ENCODE measurements at places on chromosomes 5 and 9.
A peak's percentile ranks its signal among the peaks of the same experiment; 100 is the strongest.

DNA sequence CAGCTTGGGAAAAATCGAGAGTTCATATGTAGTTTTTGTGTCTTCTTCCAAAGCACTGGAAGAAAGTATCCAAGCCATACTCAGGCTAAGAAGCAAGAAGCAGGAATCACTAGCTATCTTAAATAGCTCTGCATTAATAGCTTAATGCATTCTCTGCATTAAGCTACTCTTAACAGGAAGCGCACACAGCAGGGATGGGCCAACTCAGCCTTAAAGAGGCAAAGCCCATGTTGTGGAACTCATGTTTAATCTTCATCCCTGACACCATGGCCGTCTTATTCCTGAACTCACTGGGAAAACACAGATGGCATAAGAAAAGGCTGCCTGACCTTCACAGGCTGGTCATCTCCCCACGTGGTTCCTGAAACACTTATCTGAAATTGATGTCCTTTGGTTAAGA is 18.7 kb upstream of the ICE1 start:
- no peak for DNase-seq

- DNase-seq, result peak; percentile 92
Measured at GRCh38 chr9:98315551-98316060, 60.2 kb upstream of the TBC1D2 start.

DNA sequence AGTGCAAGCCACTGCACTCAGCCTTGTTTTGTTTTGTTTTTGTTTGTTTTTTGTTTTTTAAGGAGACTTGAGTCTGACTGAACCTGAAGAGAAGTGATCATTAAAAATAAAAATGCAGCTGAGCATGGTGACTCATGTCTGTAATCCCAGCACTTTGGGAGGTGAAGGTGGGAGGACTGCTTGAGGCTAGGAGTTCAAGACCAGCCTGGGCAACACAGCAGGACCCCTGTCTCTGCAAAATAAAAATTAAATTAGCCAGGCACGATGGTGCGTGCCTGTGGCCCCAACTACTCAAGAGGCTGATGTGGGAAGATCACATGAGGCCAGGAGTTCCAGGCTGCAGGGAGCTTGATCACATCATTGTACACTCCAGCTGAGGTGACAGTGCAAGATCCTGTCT is 6.2 kb downstream of the SLC1A1 start:
- no peak for DNase-seq

- DNase-seq, result no peak
Measured at GRCh38 chr5:153953411-153953810, 85.3 kb downstream of the FAM114A2 start.

GRCh38 chr5:135009736-135010501 is 24.1 kb downstream of the PITX1 start:
- no peak for DNase-seq

DNA sequence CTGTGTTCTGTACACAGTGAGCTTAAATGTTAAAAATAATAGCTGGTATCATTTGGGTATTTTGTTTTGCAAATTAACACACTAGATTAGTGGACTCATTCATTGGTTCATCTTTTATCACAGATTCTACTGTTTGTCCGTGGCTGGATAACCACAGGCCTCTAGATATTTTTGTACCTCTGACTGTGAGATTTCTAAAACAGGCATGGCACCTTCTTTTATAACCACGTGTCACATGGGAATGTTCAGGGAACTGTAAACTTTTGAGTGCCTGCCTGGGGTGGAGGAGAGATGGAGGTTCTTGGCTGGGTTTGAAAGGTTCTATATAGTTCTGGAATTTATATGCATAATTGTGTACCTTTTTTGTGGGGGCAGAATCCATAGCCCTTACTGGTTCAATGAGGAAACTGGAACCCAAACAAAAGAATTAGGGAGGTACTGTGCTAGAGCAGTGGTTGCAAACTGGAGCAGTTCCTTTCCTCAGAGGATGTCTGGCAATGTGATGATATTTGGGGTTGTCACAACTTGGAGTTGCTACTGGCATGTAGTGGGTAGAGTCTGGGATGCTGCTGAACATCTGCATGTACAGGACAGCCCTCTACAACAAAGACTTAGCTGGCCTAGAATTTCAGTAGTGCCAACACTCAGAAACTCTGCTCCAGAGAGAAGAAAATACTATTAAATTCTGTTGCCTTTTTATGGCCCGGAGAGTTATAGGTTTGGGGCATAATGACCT is 16.9 kb downstream of the TLE4 start:
- no peak for DNase-seq

DNA sequence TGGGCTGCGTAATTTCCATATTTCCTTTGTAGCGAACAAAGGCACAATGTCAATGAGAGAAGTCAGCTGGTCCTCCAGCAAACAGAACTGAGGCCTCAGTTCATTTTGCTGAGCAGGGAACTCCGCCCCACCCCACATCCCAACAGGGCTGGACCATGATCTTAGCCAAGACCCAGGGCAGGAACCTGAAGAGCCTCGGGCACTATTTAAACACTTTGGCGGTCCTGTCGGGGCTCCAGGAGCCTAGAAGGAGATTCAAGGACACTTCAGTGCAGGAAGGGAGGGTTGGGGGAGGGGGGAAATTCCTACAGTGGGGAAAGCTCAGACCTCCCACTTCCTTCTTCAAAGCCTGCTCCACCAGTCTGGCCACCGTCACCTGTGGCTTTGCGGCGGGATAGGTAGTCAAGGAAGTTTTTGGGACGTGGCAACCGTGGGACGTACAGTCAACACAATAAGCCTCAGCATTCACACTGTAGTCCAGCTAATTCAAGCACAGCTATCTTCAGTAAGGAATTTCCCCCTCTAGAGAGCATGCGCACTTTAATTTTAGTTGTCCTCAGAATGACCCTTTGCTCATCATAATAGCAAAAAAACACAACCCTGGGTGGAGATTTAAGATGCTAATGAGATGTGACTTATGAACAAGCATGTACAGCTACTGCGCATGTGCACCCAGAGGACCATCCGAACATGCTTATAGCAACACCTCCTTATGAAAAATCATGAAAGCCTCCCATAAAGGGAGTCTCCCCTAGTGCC is 30.9 kb downstream of the S1PR3 start:
- DNase-seq, result no peak

- DNase-seq, result no peak
Measured at GRCh38 chr5:143676802-143677201, 135.2 kb upstream of the HMHB1 start.

GRCh38 chr9:110828264-110828663 is 159.7 kb downstream of the MUSK start:
- no peak for DNase-seq

GRCh38 chr9:91164724-91165520 is 196.8 kb downstream of the AUH start:
- peak; percentile 63 for DNase-seq

GRCh38 chr9:2424619-2425033 is 197.0 kb upstream of the VLDLR start:
- DNase-seq, result no peak

GRCh38 chr5:164277720-164278119 is 772.3 kb downstream of the MAT2B start:
- DNase-seq, result no peak
